Muscle of leg (tissue), 16 donors: ENCODE measurements at places on chromosomes 4 and X.
A peak's percentile ranks its signal among the peaks of the same experiment; 100 is the strongest.

DNA sequence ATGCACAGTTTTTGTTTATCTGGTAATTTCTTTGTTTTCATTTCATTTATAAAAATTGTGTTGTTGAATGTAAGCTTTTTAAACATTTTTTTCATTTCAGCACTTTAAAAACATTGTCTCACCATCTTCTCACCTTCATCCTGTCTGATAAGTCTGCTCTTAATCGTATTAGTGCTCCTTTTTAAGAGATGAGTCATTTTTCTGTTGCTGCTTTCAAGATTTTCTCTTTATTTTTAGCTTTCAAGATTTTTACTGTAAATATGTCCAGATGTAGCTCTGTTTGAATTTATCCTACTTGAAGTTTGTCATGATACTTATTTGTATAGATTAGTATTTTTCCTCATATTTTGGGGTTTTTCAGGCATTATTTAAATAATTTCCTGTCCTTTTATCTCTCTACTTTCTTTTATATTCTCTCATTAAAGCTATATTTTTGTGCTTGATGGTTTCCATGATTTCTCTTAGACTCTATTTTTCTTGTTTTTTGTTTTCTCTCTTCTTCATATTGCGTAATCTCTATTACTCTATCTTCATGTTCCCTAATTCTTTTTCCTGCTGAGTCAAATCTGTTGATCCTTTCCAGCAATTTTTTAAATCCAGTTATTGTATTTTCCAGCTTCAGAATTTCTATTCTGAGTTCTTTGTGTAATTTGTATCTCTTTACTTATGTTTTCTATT is 1400.4 kb upstream of the PCDH7 start:
- DNase-seq = no peak

- DNase-seq = peak; percentile 36
Measured at GRCh38 chr4:53734584-53735353, 143.5 kb upstream of the LNX1 start.

DNA sequence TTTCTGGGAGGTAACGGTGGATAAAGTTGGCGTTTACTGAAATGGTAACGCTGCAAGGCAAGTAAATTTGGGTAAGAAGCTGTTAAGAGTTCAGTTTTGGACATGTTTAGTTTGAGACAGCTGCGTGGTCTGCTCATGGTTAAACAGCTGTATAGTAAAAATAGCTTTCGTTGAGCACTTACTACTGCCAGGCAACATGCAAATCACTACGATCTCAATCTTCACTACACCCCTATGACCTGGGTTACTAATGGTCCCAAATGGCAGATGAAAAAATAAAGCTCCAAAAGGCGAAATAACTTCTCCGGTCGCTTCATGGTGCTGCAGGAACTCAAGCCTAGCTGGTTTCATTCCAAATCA is 22.2 kb downstream of the FABP2 start:
- DNase-seq = no peak

- peak; percentile 50 for DNase-seq
Measured at GRCh38 chrX:52923781-52924241, 26.7 kb downstream of the FAM156B start.

- no peak for DNase-seq
Measured at GRCh38 chr4:162366146-162366545, 202.3 kb upstream of the FSTL5 start.

DNA sequence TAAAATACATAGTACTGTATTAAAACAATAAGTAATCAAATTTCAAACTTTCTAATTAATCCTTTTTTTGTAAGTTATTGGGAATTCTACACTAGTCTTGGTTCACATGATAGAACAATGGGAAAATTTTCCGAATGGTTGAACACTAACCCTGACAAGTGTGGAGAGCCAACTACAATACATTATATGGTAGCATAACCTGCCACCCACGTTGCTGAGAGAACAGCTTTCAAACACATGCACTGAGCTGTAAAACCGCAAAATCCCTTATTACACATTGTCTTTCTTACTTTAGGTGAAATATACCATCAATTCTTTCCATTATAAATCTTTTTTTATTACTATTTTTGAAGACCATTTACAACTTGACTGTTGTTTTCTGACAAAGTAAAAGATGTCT is 54.7 kb downstream of the ANAPC10 start:
- DNase-seq = peak; percentile 46

DNA sequence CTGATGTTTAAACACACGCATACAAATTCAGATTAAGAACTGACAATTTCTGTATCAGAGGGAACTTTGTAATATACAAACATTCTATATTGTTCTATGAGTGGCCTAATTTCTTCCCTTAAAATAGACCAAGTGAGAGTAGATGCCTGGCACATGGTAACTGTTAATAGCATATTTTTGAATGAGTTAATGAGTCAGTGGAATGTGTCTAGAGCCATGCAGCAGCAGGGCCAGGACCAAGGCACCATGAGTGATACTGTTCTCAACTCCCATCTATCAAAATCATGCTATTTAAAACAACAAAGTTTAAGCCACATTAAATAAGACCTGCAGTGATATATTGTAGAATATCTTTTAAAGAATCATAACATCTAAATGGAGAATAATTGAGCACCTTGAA is 98.3 kb downstream of the ARHGAP24 start:
- DNase-seq = no peak

DNA sequence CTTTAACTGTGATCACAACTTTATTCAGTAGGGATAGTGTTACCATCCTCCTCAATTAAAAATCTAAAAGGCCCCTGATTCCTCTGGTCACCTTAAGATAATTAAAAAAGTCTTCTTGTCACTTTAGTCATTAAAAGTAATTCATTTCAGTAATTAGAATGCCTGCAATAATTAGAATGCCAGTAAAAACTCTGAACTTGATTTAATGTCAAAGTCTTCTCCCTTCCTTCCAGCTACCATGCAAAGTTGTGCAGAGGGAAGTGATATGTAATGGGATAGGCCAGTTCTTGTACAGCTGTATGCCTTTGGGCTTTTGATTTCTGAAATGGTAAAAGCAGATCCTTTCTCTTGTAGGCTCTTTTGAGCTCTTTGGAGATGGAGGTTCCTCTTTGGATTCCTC is 417.2 kb downstream of the ADAM29 start:
- DNase-seq = no peak

GRCh38 chrX:38923451-38923969 is 122.3 kb downstream of the MID1IP1 start:
- no peak for DNase-seq

DNA sequence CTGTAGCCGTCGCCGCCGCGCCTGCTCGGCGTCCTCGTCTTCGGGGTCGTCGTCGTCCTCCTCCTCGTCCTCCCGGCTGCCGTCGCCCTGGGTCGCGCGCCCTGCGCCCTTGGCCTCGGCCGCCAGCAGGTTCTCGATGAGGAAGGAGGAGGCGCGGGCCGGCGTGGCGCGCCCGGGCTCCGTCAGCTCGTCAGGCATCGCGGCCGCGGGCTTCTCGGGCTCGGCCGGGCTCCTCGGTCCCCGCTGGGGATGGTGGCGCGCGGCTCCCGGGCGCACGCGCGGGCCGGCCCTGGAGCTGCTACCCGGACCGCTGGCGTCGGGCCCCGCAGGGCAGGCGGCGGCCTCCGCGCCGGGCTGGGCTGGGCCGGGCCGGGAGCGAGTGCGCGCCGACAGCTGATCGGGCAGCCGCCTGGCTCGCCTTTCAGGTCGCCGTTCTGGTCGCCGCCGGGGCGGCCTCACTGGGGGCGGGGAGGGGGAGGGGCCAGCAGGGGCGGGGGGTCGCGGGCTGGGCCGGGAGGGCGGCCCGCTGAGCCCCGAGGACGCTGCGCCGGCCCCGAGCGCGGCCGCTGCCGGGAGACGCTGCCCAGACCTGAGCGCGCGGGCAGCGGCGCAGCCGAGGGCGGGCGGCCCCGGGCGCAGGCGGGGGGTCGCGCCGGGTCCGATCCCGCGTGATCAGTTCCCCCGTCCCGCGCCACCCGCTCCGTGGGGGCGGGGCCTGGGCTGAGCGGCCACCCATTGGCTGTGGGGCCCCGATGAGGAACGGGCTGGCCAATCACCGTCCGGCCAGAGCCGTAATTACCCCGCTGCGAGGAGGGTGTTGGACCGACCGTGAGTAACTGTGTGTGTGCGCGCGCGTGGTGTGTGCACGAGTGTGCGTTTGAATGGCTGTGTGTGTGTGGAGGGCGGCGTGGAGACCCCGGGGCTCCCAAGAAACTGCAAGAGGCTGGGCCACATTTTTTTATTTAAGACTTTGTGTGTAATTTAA is at the start of gene HMX1:
Gene HMX1, minus strand, starts transcription at position 423 of the 985 bp plus-strand sequence. Its CDS starts 225 bp downstream, at position 198.
- DNase-seq = peak; percentile 66

DNA sequence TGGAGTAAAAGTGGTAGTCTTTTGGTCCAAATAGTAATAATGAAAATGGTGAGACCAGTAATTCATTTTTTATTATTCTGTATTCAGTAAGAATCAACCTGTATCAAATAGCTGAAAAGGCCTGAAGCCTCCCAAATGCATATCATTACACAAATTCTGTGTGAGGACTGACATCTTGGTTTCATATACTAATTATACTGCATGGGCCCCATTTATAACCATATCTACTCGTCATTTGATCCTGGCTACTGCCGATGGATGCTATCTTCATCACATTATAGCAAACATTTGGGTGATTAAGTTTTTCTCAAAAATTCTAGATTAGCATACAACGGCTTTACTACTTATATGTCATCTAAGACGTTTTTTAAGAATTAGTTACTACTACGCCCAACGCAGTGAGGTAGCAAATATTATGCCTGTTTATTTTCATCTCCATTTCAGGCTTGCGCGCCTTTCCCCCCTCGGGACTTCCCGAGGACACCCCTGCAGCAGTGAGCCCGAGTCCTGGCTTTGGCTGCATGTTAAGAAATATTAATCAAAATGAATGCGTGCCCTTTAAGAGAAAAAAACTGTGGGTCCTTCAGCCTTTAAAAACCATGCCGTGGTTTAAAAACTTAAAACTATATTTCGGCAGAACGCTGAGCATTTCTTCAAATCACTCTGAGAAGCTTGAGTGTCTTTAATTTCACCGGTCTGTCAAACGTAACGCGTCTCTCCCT is 814 bp upstream of the MMAA start:
- no peak for DNase-seq

DNA sequence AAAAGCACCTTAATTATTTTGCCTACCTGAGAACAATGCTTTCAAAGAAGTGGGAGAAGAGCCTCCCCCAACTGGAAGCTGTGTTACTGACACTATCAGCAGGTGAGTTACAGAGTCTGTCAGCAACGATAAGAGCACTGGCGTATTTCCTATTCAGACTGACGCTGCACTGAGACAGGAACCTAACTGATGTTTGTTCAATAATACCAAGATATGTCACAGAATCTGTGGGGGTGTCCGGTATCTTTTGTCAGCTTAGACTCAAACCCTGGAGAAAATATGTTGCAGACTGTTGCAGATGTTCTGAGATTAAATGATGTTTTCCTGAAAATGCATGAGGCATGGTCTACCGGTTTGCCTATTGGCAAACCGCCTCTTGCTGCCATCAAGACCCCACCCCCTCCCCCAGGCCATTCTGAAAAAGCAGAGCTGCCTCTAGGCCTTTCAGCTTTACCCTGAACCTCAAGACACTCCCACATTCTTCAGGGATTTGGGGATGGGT is 115.2 kb upstream of the KIT start:
- no peak for DNase-seq

DNA sequence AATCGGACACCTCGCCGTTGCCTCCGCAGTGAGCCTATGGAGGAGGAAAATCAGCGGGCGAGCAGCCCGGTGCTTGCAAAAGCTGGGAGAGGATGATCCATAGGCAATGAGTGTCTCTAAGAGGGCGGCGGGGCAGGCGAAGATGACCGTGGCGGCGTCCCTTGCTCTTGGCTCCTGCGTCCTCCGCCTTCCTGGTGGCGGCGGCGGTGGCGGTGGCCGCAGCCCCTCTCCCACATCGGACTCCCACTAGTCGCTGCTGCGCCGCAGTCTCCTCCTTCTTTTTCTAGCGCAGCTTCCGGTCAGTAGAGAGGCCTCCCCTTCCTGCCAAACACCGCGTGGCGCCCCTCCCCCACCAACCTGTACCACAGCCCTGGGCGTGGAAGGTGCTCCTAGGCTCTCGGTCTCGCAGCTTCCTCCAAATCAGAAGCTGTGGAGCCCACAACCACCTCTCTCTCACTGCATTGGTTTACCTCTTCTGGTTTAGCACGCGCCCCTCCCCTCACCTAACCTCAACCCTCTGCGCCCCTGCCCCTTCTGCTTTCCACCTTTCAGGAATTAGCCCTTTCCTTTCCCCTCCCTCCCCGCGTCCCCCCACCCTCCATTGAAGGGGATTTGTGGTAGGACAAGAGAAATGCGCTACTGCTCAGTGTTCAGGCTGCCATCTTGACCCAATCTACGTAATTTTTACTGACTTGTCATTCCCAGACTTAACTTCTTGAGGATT is at the start of gene SPIN3:
Gene SPIN3, minus strand, starts transcription at position 271 of the 724 bp plus-strand sequence. CDS start 594 bp downstream, outside the sequence.
- DNase-seq = peak; percentile 91

DNA sequence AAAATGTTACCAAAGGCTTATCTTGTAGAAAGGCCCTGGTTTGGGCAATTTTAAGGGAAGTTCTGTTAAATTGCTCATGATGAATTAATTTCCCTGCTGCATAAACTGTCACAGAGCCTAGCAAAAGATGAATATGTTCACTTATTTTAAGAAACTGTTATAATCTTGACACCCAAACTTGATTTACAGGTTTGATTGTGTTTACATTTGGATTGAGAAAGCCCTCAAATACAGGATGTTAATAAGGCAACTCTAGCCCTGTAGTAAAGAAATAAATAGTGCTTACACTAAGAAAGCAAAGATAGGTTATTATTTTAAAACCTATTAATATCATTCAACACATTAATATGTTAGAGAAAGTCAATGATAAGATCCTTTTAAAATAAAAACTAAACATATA is 18.3 kb downstream of the GYG2 start:
- no peak for DNase-seq

DNA sequence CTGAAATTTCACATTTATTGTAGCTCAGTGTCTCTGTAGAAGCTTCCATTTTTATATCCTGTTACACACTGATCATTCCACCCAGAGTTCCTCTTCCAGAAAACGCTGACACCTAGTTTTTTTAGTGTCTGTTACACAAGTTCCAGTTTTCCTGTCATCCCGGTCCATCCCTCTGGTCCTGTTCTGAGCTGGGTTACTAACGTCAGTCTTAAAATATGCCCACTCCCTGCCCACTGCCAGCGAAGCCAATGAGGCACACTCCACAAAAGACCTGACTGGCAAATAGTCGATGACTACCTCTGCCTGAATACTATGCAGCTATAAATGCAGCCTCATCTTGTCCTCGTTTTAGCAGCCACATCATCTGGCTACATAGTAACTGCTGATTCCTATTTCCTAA is 30.9 kb upstream of the DDX3X start:
- DNase-seq = peak; percentile 24

DNA sequence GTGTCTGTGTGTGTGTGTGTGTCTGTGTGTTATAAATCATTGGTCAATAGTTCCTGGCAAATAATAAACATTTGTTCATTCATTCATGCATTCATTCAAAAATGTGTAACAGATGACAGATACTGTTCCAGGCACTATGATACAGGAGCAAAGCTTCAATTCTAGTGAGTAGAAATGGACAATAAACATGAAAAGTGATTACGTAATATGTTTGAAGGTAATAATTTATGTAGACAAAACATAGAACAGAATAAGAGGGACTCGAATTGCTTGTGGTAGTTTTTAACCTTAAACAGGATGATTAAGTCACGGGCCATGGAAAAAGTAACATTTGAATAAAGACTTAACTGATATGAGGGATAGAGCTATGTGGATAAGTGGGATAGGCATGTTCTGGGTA is 90.1 kb upstream of the MAGEC2 start:
- DNase-seq = no peak
